Panc1 (cell line): ENCODE measurements at places on chromosomes 5 and 9. TPM values are rescaled to one million over a fixed set of nuclear protein-coding genes. Genes with fewer than 3 reads are reported as not detected.

GRCh38 chr5:173642191-173642816 is 25.9 kb upstream of the BOD1 start:
- H3K4me1 ChIP-seq = no peaks in the 10 kb centered on the region
- no peak overlapping the region for H3K4me3 ChIP-seq
- no peak for DNase-seq
- no peaks in the 10 kb centered on the region for H3K36me3 ChIP-seq
- no peaks in the 10 kb centered on the region for H3K27me3 ChIP-seq

DNA sequence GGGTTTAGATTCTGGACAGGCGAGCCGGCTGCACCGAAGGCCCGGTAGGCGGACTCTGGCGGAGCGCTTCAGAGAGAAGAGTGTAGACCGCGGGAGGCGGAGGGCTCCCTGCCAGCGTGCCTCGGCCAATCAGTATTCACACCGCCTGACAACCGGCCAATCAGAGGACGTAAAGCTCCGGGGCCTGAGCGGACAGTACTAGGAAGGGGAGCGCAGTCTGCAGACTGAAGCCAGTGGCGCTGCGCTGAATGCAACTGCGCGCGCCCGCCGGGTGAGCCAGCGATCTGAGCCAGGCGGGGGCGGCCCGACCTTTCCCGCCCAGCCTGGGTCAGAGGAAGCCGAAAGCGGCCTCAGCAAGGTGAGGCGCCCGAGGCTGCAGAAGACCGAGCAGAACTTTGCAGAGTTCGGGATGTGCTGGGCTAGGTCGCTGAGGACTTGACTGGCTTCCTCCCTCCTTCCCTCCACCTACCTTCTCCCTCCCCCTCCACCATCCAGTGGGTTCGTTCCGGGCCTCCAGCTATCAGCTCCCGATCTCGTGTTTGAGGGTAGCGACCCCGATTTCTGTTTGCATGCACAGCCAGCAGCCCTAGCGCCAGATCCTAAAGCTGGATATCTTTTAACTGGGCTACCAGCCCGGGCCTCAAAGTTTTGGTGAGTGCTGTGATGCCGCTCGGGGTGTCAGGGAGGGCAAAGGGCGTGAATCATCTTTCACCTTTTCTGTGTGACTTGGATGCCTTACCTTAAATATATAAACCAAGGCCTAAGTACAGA is at the start of gene DMRT2:
TSS of gene DMRT2 (plus strand) at position 233 of the 771 bp plus-strand sequence. CDS start 1,257 bp downstream, outside the sequence.
- H3K4me3 ChIP-seq = no peak within 1 kb of the TSS
- H3K36me3 ChIP-seq = no peaks in the 10 kb centered on the region
- no peaks in the 10 kb centered on the region for H3K27me3 ChIP-seq
- H3K4me1 ChIP-seq = no peaks in the 10 kb centered on the region
- DNase-seq = no peak

GRCh38 chr5:97525780-97526179 is 342.7 kb upstream of the RIOK2 start:
- DNase-seq = no peak
- no peaks in the 10 kb centered on the region for H3K36me3 ChIP-seq
- no peak overlapping the region for H3K27ac ChIP-seq
- H3K4me1 ChIP-seq = no peaks in the 10 kb centered on the region
- H3K4me3 ChIP-seq = no peak overlapping the region
- H3K27me3 ChIP-seq = no peaks in the 10 kb centered on the region

GRCh38 chr9:35287987-35288632 is 126.3 kb downstream of the UNC13B start:
- H3K36me3 ChIP-seq = no peaks in the 10 kb centered on the region
- no peak overlapping the region for H3K4me3 ChIP-seq
- no peak for DNase-seq
- H3K27ac ChIP-seq = no peak overlapping the region

- no peaks in the 10 kb centered on the region for H3K27me3 ChIP-seq
- no peak overlapping the region for H3K27ac ChIP-seq
- H3K4me1 ChIP-seq = no peaks in the 10 kb centered on the region
- H3K36me3 ChIP-seq = no peaks in the 10 kb centered on the region
- DNase-seq = no peak
These were observed 90.6 kb downstream of the CNTLN start for GRCh38 chr9:17225407-17225806.

DNA sequence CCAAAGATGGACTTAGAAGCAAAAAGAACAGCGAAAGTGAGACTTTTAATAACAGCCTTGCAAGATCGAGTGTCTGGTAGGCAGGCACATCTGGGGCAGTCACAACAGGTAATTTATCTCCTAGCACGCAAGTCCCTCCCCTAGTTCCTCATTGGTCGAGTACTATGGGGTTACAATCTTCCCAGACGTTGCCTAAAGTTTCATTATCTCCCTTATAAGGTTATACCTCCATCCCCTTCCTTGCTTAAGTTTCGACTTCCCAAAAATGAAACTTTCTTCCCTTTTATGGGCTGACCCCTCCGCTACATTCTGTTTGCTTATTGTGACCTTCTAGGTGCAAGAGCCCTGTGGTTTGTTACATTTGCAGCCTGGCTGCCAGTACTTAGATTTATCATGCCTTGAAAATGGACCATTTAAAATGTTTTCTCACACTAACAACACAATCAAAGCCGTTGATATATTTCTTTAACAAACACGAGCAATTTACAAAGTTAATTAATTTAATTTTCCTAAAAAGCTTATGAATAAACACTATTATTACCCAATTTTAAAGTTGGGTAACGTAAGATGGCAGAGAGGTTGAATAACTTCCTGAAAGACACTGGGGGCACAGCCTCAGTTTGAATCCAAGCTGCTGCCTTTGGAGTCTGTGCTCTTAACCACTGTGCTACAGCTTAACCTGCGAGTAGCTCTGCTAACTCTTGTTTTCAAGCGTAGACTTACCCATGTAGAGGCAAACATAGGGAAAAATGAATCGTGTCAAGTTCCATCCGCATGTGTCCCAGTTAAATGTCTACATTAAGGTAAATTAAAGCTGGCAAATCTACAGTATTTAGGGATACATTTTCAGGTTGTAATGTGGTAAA is 91.7 kb downstream of the EDIL3 start:
- no peak overlapping the region for H3K4me3 ChIP-seq
- H3K27me3 ChIP-seq = no peaks in the 10 kb centered on the region
- DNase-seq = no peak
- H3K36me3 ChIP-seq = no peaks in the 10 kb centered on the region
- H3K27ac ChIP-seq = no peak overlapping the region
- H3K4me1 ChIP-seq = no peaks in the 10 kb centered on the region

ADRB2 gene
- 1.0 TPM for total RNA-seq

GALNT12 gene
- total RNA-seq = 3.3 TPM

FOXI1 gene
- 0.44 TPM for total RNA-seq

PCDHB5 gene
- 0.08 TPM for total RNA-seq

PNPLA7 gene
- total RNA-seq = 3.9 TPM

ORM2 gene
- 0.77 TPM for total RNA-seq

RAB24 gene
- total RNA-seq = 37.2 TPM

ENDOG gene
- total RNA-seq = 39.9 TPM

PRDM12 gene
- 0.08 TPM for total RNA-seq
